ENCODE measurements at places on chromosomes 1 and 21.

DNA sequence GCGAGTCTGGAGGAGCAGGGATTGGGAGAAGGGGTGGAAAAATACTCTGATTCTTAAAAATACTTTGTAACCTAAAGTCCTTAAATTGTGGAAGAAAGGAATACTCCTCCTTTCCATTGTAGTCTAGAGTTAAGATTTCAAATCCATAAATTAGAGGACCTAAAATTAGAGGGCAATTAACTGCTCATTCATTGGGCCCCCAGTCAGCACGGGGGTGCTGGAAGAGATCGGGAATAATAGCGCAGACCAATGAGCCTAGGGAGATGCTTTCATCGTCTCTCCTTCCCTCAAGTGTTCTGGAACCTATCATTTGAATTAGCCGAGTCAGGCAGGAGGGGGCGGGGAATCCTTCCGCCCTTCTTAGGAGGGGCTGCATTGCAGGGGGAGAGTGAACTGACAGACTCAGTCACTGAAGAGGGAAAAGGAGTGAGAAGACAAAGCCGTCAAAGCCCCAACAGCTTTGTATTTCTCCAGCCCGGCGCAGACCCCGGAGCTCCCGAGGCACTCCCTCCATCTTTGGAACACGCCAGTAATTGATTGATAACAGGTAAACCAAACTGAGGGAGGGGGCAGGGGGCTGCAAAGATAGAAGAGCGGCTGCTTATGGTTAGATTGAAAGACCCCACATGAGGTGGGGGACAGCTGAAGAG is at the start of gene MLLT11:
Gene MLLT11 (plus strand): TSS at position 391 of the 650 bp plus-strand sequence. CDS start 6,828 bp downstream, outside the sequence.
- DNase-seq, result no peak

GRCh38 chr1:226639631-226640061 is 91.1 kb downstream of the STUM start:
- DNase-seq, result no peak

GRCh38 chr1:7975212-7975865 is 13.8 kb downstream of the PARK7 start:
- peak; percentile 79 for DNase-seq

- no peak for DNase-seq
Measured at GRCh38 chr1:185376840-185377635, 60.0 kb upstream of the IVNS1ABP start.

DNA sequence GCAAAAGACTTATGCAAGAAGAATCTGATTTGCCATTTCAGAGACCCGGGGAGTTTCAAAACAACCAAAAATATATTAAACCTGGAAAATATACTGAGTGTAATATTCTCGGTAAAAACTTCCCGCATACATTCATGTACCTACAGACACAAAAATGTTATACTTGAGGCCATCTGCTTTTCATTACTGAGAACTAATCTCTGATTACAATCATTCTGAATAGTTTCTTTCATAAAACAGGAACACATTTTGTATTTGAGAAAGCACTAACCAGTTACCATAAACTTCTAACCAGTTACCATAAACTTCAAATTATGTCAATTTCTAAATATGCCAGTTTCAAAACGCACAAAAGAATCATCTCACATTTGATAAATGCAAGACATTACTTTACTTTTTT is 7.8 kb downstream of the ZNHIT6 start:
- no peak for DNase-seq

DNA sequence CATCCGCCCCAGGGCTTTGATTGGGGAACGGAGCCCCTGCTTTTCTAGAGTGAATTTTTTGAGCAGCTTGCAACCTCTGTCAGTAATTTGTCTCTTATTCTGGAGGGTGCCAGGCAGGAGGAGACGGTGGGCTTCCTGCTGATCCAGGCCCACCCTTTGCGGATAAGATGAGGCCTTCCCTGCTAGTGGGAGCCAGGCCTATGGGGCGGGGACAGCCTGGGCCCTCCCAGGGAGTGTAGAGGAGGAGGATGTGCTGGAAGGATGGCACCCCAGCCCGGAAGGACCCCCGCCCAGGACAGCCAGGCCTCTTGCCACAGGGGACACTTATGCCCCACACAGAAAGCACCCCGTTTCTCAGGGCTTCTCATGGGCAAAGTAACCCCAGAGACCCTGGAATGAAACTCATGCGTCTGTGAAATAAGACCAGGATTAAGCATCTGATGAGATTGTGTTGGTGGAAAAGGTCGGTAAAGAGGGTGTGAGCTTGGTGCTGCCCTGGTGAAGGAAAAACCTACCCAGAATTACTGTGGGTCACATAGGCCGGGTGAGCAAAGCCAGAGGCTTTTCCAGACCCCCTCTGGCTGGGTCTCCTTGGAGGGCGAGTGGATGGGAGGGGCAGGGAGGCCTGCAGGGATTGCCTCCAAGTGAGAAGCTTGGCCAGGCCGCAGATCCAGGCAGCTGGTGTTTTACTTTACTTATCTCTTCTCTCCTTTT is 118.7 kb downstream of the SIK1 start:
- DNase-seq, result no peak

GRCh38 chr1:234212764-234213657 is 160.2 kb upstream of the COA6 start:
- no peak for DNase-seq

GRCh38 chr21:31107176-31107785 is 69.0 kb upstream of the KRTAP19-8 start:
- DNase-seq, result no peak

DNA sequence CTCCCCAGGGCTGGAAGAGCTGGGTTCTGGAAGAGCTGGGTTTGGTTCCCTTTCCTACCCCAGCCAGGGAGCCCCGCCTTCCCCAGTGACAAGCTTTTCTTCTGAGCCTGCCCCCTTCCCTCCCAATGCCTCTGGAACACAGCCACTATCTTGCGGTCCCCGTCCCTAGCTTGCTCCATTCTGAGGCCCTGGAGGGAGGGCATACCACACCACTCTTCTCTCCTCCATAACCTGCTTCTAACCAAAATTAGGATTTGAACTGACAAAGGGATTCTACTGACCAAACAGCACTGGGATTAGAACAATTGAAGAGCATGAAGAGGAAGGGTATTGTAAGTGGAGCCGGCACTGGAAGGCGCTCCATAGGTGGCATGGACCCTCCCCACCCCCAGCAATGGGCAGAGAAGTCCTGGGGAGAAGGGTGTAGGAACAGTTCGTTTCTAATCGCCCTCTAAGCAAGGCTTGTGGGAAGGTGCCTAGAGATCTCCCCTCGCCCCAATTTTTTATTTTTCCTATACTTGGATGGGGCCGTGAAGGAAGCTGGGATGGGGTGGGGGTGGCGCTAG is 690 bp downstream of the C1orf216 start:
- no peak for DNase-seq

Data from left lobe of liver (tissue), 2 donors.